Cerebellar cortex (tissue), 1 donor: ENCODE measurements at places on chromosomes 1 and 21.

DNA sequence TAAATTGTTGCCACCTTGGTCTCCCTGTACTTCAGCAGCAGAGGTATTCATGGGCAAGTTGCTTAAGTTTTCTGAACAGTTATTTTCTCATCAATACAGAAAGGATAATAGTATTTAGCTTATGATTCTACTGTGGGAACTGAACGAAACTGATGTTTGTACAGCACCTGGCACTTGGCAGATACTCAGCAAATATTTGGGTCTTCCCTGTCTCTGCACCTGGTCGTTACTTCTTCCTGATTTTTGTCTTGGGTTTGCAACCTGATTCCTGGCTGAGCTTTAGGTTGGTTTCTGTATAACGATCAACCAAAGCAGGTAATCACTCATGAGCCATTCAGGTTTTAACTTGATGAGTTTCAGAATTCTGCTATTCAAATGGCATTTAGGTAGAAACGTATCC, 490.6 kb downstream of the KIF26B start:
- DNase-seq = no peak

DNA sequence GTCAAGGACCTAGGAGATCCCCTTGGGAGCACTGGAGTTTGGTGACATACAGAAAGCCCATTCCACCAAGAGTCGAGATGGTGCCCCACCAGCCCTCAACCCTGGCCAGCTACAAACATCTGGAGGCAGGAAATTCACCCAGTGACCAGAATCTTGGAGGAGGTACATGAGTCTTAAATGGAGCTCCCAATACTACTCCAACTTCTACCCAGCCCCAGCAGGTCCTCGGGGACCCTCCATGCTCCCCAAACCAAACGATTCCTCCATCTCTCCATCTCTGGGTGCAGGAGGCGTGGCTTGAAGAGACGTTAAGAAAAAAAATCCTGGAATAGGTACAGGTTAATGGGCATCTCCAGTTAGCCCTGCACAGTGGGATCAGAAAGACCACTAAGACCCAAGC, 5.5 kb upstream of the RASSF5 start:
- no peak for DNase-seq

DNA sequence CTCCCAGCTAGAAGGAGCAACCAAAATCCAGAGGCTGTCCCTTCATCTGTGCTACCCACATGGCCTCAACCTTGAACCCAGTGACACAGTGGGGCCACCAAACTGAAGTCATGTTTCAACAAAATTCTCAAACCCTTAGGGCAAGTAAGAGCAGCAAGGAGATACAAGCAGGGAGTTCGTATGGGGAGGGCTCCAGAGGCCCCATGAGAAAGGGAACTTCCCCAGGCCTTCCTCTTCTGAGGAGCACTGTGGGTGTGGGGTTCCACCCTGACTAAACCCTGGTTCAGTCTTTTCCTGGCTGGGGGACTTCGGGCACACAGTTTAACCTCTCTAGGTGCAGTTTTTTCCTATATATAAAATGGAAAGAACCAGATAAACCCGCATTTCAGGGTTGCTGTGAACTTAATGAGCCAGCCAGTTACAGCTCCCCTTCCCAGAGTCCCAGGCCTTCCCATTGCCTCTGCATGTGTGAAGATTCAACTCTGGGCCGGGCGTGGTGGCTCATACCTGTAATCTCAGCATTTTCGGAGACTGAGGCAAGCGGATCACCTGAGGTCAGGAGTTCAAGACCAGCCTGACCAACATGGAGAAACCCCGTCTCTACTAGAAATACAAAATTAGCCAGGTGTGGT, 8.0 kb upstream of the THEMIS2 start:
- DNase-seq = no peak

- peak; percentile 21 for DNase-seq
These were observed 64.4 kb downstream of the KCTD3 start for GRCh38 chr1:215631489-215631888.

GRCh38 chr1:155019377-155020245, 14.0 kb downstream of the DCST2 start:
- no peak for DNase-seq

- no peak for DNase-seq
These were observed 21.9 kb downstream of the DPYD start for GRCh38 chr1:97898948-97899347.

- no peak for DNase-seq
These were observed 247.5 kb downstream of the USH2A start for GRCh38 chr1:216175714-216176113.

GRCh38 chr1:84166797-84167196, 22.7 kb downstream of the PRKACB start:
- peak; percentile 37 for DNase-seq

DNA sequence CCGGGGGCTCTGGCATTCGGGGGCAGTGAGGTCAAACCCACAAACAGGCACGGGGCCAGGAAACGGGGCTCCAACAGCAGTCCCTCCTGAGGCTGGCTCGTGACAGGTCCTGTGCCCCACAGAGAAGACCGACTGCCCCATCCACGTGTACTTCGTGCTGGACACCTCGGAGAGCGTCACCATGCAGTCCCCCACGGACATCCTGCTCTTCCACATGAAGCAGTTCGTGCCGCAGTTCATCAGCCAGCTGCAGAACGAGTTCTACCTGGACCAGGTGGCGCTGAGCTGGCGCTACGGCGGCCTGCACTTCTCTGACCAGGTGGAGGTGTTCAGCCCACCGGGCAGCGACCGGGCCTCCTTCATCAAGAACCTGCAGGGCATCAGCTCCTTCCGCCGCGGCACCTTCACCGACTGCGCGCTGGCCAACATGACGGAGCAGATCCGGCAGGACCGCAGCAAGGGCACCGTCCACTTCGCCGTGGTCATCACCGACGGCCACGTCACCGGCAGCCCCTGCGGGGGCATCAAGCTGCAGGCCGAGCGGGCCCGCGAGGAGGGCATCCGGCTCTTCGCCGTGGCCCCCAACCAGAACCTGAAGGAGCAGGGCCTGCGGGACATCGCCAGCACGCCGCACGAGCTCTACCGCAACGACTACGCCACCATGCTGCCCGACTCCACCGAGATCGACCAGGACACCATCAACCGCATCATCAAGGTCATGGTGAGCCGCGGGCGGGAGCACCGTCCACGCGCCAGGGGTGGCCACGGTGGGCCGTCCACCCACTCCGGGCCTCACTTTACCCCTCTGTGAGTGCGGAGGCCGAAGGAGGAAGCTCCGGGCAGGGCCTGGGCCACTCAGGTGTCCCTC, 14.2 kb downstream of the COL6A2 start:
- DNase-seq = no peak

- no peak for DNase-seq
These were observed 7.9 kb downstream of the TRIM46 start for GRCh38 chr1:155181371-155182051.

DNA sequence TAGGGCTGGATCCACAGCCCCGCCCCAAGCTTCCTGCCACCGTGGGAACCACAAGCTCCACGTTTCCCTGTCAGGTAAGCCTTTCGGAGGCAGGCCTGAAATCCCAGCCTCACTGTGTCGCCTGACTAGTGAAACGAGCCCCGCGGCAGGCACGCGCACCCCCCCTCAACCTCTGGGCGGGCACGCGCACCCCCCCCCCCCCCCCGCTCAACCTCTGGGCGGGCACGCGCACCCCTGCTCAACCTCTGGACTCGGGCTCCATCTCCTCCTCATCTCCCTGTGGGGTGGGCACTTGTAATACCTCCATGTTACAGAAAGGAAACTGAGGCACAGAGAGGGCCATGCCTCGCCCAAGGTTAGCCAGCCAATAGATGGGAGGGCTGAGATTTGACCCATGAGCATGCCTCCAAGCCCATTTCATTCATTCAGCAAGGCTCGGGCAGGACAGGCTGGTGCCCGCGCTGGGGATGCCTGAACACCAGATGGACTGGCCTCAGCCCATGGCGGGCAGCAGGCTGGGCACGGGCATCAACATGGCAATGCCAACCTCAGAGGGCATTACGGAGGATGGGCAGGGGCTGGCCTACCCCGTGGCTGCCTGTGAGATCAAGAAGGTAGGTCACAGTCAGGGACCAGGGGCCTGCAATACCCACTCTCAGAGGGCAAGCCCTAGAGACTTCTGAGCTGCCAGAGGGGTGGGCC, 4.7 kb downstream of the CFAP410 start:
- peak; percentile 70 for DNase-seq

GRCh38 chr1:242086706-242087105, 87.8 kb upstream of the MAP1LC3C start:
- no peak for DNase-seq

DNA sequence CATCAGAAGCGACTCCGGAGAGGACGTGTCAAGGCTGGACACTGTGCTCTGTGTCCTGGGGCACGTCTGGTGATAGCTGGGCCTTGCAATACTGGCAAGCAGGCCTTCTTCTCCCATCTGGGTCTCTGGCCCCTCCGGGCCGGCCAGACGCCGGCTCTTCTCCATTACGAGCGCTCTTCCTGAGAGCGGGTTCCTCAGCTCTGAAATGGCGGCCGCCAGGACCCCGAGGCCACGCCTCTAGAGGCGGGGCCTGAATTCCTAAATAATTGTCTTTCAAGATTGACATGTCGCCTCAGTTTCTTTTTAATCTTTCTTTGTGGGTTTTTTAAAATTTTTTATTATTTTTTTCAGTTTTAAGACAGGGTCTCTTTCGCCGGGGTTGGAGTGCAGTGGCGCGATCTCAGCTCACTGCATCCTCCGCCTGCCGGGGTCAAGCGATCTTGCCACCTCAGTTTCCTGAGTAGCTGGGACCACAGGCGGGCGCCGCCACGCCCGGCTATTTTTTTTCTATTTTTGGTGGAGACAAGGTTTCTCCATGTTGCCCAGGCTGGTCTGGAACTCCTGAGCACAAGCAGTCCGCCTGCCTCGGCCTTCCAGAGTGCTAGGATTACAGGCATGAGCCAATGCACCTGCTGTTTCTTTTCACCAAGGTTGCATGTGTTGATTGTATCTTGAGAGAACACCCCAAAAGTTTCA, 9.2 kb downstream of the RNF2 start:
- DNase-seq = no peak

DNA sequence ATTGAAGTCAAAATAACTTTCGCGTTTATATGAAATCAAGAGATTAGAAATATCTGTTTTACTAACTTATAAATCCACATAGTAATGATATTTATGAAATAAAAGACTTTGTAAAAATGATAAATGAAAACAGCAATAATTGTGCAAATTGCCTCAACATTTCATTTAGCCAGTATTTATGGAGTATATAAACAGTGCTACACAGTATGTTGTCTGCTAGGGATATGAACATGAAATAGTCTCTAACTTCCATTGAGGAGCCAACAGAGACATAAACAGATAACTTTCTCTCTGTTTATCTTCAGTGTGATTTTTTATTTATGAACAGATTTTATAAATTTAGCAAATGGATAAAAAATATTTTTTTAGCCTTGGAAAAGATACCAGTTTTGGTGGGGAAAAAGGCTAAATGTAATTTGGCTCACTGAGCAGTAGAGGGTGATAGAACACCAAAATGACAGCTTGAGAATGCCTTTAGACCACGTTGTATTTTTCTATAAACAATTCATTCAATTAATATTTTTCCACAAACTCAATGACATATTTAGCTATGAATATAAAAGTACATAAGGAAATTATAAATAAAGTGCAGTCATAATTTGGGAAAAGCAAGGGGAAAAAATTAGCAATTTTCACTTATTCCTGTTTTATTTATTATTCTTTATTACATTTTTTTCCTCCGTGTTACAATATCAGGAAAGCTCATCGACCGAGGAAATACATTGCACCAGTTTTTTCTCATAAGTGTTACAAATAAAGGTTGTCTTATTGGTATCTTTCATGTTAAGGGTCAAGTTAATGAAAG, 47.5 kb upstream of the EEIG2 start:
- peak; percentile 56 for DNase-seq

DNA sequence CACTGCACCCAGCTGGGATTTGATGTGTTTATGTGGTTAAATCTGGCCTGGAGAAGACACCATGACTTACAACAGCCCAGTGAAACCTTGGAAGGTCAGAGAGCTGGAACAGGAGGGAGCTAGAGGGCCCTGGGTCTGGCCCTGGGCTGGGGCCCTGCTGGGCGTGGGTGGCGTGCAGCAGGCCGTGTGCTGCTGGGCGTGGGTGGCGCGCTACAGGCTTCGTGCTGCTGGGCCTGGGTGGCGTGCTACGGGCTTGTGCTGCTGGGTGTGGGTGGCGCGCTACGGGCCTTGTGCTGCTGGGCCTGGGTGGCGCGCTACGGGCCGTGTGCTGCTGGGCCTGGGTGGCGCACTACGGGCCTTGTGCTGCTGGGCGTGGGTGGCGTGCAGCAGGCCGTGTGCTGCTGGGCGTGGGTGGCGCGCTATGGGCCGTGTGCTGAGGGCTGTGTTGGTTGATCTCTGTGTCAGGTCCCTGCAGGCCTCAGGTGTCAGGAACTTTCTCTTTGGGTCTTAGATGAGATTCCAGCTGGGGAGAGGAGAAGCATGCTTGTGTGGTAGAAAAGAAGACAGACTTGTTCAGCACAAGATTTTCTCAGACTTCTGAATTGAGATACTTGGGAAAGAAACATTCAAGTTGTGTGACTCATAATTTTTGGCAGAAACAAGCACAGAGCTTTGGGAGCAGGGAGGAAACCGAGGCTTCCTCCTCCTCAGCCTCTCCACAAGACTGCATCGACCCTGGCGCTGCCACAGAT, 66.0 kb downstream of the COL18A1 start:
- DNase-seq = no peak

GRCh38 chr1:1073743-1074587, at the start of gene RNF223:
Gene RNF223, minus strand, starts transcription at chr1:1074306. Its CDS starts 1,740 bp downstream, at chr1:1072566.
- no peak for DNase-seq

GRCh38 chr1:162913345-162913744, 52.4 kb upstream of the CCDC190 start:
- no peak for DNase-seq

GRCh38 chr1:76082062-76082461, 7.5 kb downstream of the ST6GALNAC3 start:
- DNase-seq = no peak

DNA sequence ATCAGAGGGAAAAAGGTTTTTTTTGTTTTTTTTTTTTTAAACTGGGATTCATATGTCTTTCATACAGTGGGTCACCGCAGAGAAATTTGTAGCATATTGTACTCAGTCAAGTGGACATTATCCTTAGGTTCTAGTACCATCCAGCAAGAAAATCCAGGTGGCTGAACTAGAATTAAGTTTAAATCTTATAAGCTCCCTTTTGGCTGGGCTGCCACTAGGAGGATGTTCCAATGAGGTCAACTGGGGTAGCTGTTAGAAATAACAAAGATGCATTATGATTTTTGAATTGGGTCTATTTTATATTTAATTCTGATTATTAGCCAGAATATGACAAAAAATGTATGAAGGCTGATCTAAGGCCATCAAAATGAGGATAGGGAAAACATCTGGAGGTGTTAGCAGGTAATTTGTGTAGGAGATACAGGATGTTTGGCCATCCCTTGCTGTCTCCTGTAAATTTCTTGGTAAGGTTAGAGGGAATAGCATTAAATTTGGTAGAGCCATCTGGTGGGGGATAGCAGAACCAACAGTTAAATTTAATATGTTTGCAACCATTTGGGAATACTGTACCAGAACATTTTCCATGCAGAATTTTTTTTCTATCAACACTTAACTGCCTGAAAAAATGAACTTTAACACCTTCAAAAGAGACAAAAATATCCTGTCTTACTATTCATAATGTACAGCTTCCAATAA, 568.5 kb upstream of the B3GALT2 start:
- no peak for DNase-seq

- no peak for DNase-seq
These were observed 30.2 kb upstream of the EXOSC10 start for GRCh38 chr1:11129649-11130390.
